NCI-H1092 (cell line): ENCODE measurements at places on chromosomes 3 and 15.
A peak's percentile ranks its signal among the peaks of the same experiment; 100 is the strongest.

DNA sequence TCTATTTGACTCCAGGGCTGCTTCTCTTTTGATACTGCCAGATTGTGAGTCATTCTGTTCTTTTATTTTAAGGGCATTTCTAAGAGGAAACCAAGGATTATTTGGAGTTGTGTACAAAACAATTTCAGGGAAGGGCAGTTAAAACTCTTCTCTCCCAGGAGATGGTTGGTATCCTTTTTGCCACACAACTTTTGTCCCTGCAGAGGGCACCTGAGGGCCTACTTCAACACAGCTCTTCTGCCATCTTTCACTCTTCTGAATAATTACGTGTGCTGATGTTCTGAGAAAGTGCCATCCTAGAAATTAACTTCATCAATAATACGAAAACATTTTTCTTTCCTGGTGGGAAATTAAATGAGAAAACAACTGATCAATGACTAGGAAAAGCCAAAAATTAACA is 75.7 kb upstream of the GADL1 start:
- DNase-seq: no peak

DNA sequence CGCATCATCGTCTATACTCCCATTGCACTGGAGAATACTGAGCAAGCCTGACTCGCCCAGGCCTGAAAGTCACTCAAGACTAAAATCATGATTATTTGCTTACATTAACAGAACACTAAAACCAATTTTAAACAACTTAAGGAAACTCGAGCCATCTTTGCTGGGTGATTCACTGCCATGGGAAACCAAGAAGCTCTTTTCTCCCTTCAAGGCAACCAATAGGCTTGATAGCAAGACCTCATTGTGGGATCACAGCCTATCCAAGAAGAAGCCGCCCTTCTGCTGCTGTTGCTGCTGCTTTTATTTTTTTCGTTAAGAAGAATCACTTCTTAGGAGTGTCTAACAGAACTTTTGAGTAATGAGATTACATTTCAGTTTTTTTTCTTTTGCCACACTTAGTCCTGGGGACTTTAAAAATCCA is 479.4 kb downstream of the FOXP1 start:
- DNase-seq: no peak

DNA sequence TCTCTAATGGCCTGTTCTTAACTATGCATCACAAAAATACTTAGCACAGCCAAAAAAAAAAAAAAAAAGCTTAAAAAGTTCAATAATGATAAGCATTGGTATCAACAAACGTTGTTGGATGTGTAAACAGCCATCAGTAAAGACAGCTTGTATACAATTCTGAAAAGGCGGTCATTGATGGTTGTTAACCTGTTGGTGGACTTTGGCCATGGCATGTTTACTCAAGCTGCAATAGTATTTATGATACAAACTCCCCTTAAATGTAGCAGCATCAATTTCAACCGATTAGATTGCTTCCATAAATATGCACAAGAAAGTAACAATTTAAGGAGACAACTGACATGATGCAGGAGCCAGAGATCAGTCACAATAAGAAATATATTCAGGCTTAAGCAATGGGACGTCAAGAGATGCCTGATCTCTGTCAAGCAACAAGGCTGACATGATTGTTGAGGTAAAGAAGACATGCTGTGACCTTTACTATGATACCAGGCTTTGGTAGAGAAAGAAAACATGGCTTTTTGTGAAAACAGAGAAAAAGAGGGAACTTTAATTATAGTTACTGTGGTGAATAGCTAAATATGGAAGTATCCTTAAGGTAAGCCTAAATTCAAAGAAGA is 14.2 kb upstream of the SLC7A14 start:
- no peak for DNase-seq

- DNase-seq: no peak
Observed at GRCh38 chr3:98513091-98513511, 9.6 kb downstream of the CLDND1 start.

DNA sequence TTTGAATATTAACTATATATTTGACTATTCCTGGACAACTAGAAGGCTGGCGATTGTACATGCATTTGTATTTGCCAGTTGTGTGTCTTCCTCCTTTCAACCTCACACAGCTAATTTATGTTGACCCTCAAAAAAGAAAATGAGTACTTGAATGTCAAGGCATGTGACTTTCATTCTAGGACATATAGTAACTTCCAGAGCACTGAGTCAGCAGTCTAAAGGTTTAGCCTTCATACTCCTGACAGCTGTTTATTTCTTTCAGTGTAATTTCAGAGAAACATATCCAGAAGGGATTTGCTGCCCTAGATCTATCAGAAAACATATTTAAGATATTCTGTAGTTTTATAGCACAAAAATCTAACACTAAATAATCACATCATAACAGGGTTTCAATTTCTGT is 74.6 kb upstream of the GOLGA8J start:
- DNase-seq: no peak

DNA sequence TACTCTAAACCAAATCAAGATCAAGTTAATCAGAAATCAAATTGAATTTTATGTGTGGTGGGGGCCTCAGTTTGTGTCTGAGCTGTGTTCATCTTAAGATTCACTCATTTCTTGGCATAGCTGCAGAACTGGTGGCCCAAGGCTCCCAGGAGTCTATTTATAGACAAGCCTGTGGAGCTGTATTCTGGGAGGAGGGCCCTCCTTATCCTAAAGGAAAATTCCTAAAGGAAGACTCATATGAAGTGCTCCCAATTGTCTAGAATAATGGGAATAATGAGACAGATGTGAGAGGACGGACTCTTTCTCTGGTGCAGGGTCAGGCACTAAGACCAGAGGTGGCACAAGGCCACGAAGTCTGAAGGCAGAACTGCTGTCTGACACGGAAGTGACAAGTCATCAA is 38.9 kb downstream of the C3orf85 start:
- no peak for DNase-seq

DNA sequence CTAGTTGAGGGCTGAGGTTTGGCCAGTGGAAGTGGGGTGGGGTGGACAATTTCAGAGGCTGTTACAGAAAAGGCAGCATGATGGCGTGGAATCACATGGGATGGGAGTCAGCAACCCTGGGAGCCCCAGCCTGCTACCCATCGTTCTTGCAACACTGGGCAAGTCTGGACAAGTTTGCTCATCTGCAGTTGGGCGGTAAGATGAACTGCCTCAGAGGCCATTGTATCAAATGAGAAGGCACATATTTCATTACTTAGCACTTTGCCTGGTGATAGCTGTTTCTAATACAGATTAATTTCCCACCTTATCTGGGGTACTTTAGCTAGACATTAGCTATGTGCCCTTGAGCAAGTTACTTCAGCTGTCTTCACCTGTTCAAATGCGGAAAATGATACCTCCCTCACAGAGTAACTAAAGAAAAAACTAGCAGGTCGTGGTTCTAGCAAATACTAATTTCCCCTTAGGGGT is 248.9 kb downstream of the THSD4 start:
- no peak for DNase-seq

DNA sequence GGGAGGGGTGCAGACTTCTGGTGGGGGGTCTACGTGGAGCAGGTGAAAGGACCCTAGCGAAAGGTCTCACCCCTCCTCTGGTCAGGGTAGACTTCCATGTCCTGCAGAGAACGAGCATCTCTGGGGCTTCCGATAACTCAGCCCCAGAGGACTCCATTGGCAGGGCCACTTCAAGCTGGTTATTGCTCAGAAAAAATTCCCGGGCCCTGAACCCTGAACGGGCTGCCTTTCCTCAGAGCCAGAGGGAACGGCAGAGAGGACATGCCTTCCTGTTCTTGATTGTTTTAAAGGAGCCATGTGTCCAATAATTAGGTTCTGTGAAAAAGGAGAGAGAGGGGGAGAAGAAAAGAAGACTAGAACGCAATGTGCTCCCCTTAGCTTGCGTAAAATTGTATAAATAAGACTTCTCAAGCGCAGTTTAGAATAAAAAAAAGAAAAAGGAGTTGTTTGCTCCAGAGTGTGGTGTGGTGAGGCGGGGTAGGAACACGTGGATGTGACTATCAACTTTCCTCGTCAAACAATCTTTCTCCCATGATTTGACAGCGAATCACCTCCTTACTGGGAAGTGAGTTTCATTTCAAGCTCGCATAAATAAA is 193.4 kb upstream of the UBE2E1 start:
- no peak for DNase-seq

DNA sequence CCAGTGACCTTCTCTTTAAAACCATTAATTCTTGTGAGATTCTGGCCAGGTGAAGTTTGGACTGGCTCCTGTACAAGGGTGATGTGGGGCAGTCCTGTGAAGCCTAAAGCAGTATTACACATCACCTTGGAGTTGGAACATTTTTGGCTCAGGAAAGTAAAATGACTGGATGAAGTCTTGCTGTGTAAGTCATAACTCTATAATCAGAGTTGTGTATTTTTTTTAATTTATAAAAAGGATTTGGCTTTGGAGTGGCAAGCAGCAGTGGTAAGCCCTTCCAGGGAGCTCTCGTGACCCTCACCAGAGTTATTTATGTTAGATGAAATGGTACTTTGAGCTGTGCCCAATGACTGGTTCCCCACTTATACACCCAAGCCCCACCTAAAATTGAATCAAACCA is 331.2 kb upstream of the DCBLD2 start:
- no peak for DNase-seq

DNA sequence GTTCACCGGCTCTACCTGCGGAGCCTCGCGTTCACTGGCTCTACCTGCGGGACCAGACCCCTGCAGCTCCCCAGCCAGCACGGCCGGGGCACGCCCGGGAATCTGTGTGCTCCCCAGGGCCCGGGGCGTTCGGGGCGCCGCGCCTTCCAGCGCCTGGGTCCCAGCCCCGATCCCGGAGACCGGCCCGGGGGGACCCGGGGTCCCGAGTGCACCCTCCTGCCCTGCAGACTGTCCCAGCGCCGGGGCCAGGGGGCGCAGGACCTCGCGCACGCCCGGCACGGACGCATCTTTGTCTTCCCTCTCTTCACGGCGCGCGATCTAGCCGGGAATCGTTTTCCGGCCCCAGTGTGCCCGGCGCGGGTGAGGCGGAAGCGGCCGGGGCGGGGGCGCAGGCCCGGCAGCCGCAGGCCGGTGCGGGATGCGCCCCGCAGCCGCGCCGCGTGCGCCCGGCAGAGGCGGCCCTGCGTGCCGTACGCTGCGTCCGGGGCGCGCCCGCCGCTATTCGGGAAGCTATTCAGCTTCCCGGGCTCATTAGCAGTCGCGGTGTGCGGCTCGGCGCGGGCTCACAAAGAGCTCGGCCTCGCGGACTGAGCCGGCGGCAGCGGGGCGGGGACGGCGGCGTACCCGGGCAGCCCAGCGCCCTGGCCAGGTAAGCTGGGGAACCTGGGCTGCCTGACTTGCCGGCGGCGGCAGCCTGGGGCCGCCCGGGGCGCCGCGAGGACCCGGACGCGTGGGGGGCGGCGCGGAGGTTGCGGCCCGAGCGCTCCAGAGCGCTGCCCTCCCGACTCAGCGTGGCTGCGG is at the start of gene APBA2:
Gene APBA2 (plus strand): TSS at position 345 of the 801 bp plus-strand sequence. CDS start 167,911 bp downstream, outside the sequence.
- peak; percentile 26 for DNase-seq

- DNase-seq: no peak
Observed at GRCh38 chr3:17059989-17060550, 175.3 kb downstream of the PLCL2 start.

- no peak for DNase-seq
Observed at GRCh38 chr15:55254916-55255679, 34.5 kb downstream of the RAB27A start.

DNA sequence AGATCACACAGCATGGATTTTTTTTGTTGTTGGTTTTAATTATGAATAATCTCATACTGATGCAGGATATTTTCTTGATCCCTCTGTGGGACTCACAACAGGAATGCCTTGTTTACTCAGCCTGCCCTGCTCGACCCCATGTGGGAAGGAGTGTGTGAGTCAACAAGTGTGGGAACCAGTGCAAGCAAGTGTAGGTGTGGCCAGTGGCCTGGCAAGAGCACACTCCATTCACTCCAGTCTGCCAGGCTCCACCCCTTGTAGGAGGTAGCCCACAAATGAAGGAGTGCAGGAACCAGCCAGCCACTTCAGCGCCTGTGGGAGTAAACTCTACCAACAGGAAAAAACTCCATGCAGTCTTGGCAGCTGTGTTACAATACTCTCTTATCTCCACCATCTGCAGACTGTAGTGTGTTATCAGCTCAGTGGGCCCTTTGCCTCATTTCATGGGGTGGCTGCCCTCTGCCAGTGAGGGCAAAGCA is 393.6 kb downstream of the OTOL1 start:
- no peak for DNase-seq

- DNase-seq: no peak
Observed at GRCh38 chr3:182608832-182609231, 184.5 kb upstream of the ATP11B start.

- DNase-seq: no peak
Observed at GRCh38 chr15:34161329-34161963, 48.5 kb downstream of the KATNBL1 start.

DNA sequence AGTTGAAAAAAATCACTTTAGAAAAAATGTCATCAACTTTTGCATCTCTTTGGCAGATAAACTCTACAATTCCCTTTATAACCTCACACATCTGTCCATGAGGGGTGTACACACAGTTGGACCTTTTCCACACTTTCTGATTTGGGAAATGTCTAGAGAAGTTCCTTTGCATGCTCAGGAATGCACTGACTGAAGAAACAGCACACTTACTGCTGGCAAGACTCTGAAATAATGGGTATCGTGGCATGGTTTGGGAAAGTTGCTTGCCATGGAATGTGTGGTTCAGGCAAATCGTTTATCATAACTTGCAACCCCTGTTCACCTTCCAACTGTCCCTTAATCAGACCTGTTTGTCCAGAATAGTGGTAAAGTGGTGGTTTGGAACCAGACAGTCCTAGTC is 135.3 kb upstream of the TGFBR2 start:
- no peak for DNase-seq

GRCh38 chr3:69764121-69764741 is 25.0 kb downstream of the MITF start:
- no peak for DNase-seq

DNA sequence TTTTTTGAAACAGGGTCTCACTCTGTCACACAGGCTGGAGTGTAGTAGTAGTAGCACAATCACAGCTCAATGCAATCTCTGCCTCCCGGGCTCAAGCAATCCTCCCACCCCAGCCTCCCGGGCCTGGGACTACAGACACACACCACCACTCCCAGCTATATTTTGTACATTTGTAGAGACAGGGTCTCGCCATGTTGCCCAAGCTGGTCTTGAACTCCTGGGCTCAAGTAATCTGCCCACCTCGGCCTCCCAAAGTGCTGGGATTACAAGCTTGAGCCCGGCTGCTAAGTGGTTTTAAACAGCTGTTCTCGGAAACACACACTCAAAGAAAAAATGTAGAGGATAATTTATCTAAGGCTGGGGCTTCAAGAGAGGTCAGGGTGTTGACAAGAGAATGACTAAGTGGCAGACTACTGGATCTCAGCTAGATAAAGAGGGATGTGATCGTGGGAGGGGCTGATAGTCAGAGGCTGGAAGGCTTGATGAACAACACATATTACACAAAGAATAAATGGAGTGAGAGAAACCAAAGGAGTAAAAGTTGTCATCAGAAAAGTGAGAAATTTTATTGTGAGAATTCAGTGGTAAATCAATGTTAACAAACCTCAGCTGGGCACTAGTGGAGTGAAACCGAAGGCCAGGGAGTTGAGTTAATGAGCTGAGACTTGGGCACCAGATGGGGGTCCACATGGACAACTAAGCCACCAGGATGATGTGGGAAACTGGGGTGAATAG is 6.7 kb downstream of the CCR5AS start:
- DNase-seq: no peak
